PC-3 (cell line): ENCODE measurements at places on chromosomes 2 and 18. TPM values are rescaled to one million over a fixed set of nuclear protein-coding genes. Genes with fewer than 3 reads are reported as not detected.

Gene MAL
- total RNA-seq: 0.63 and 1.6 TPM in 2 replicates

Gene ANKRD62
- not detected in 2 replicates for total RNA-seq

Gene PIEZO2
- not detected in 2 replicates for total RNA-seq

Gene ALPG
- total RNA-seq: 0.12 and 0.18 TPM in 2 replicates

Gene PRKCE
- 4.4 and 7.0 TPM in 2 replicates for total RNA-seq

DNA sequence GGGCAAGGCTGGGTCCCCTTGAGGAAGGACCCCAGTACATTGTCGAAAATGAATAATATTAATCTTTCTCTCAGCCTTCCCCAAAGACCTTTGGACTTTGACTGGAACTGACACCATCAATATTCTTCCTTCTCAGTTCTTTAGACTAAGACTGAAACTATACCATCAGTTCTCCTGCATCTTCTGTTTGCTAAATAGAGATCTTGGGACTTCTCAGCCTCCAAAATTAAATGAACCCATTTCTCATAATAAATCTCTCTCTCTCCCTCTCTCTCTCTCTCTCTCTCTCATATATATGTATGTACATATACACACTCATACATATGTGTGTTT lies 39.7 kb upstream of the VRK2 start:
- H3K4me3 ChIP-seq: no peak overlapping the region
- H3K27ac ChIP-seq: no peak overlapping the region
- H3K36me3 ChIP-seq: no peaks in the 10 kb centered on the region
- peaks cover 10% of the 10 kb centered on the region for H3K4me1 ChIP-seq

DNA sequence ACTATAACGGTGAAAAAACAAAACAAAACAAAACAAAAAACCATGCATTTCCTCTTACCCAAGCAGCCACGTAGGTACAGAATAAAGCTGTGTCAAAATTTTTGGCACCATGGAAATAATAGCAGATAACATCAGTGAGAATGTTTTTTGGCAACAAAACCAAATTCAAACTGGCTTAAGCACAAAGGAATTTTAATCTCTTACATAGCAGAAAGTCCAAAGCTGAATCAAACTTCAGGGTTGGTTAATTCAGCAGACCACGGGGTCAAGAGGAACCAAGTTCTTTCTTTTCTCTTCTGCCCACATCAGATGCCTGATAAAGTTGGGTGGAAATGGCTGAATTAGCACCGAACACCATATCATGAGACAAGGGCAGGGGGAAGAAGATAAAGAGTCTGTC lies 129.5 kb downstream of the PAX3 start:
- no peaks in the 10 kb centered on the region for H3K4me1 ChIP-seq
- no peaks in the 10 kb centered on the region for H3K36me3 ChIP-seq
- H3K27me3 ChIP-seq: peaks cover 48% of the 10 kb centered on the region

DNA sequence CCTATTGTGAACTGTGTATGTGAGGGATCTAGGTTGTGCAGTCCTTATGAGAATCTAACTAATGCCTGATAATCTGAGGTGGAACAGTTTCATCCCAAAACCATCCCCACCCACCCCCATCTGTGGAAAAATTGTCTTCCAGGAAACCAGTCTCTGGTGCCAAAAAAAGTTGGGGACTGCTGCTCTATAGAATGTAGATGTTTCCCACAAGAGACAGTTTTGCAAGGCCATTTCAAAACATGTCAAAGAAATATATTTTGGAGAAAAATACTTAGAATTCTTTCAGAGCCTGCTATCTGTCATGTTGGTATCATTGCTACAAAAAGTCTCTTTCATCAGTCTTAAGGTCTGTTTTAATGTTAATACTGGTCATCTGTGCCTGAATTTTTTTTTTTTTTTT lies 4.1 kb upstream of the SLC39A10 start:
- H3K4me3 ChIP-seq: no peak overlapping the region
- H3K27ac ChIP-seq: no peak overlapping the region
- peaks cover 6% of the 10 kb centered on the region for H3K4me1 ChIP-seq
- DNase-seq: no peak
- H3K36me3 ChIP-seq: no peaks in the 10 kb centered on the region

GRCh38 chr2:216302981-216303676 lies 69.2 kb downstream of the MARCHF4 start:
- no peak overlapping the region for H3K4me3 ChIP-seq
- H3K4me1 ChIP-seq: peaks cover 13% of the 10 kb centered on the region
- no peaks in the 10 kb centered on the region for H3K27me3 ChIP-seq
- DNase-seq: no peak

DNA sequence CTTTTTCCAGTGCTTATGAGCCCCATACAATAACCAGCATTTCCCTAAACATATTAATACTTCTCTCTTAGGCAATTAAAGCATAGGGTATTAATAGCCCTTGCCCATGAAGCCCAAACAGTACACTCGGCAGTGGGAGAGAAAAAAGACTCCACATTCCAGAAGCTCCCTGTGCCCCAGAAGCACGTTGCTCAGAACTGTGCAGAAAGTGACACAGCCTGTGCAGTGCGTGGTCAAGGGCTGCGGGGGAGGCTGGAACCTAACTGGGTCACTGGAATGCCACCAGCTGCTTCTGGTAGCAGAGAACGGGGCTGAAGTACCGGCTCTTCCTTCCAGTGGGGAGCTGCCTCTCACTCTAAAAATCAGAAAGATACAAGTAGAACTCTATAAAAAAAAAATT lies 32.7 kb downstream of the EIPR1 start:
- no peaks in the 10 kb centered on the region for H3K36me3 ChIP-seq
- H3K4me3 ChIP-seq: no peak overlapping the region
- no peak overlapping the region for H3K27ac ChIP-seq
- no peak for DNase-seq

- peaks cover 37% of the 10 kb centered on the region for H3K27me3 ChIP-seq
- no peak overlapping the region for H3K27ac ChIP-seq
- no peaks in the 10 kb centered on the region for H3K36me3 ChIP-seq
- H3K4me1 ChIP-seq: no peaks in the 10 kb centered on the region
- DNase-seq: no peak
These were observed 267.6 kb upstream of the HNRNPA3 start for GRCh38 chr2:176944998-176945397.
